ENCODE measurements at places on chromosomes 2 and 18. TPM values are rescaled to one million over a fixed set of nuclear protein-coding genes. Genes with fewer than 3 reads are reported as not detected.

- no peak for DNase-seq
Observed at GRCh38 chr2:85666435-85667316, 1.3 kb downstream of the SFTPB start.

- DNase-seq, result no peak
Observed at GRCh38 chr2:56291711-56292110, 107.9 kb downstream of the CCDC85A start.

DNA sequence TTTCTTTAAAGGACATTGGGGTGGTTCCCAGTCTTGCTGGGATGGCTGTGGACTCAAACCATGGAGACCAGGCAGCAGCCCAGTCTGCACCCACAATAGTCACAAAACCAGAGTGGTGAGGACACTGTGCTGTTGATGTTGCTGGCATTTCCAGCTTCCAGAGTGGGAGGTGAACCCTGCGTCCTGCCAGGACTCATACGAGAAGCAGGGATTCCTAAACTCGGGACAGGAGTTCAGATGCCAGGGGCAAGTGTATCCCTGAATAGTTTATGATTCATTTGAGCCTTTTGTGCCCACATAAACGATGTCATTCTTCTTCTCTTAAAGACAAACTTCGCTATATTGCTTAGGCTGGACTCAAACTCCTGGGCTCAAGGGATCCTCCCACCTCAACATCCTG lies 62.8 kb downstream of the TCF7L1 start:
- DNase-seq, result no peak

GRCh38 chr2:134897932-134898331 lies 20.7 kb upstream of the CCNT2 start:
- DNase-seq, result no peak

GRCh38 chr2:119753041-119753929 lies 6.4 kb upstream of the PTPN4 start:
- no peak for DNase-seq

DNA sequence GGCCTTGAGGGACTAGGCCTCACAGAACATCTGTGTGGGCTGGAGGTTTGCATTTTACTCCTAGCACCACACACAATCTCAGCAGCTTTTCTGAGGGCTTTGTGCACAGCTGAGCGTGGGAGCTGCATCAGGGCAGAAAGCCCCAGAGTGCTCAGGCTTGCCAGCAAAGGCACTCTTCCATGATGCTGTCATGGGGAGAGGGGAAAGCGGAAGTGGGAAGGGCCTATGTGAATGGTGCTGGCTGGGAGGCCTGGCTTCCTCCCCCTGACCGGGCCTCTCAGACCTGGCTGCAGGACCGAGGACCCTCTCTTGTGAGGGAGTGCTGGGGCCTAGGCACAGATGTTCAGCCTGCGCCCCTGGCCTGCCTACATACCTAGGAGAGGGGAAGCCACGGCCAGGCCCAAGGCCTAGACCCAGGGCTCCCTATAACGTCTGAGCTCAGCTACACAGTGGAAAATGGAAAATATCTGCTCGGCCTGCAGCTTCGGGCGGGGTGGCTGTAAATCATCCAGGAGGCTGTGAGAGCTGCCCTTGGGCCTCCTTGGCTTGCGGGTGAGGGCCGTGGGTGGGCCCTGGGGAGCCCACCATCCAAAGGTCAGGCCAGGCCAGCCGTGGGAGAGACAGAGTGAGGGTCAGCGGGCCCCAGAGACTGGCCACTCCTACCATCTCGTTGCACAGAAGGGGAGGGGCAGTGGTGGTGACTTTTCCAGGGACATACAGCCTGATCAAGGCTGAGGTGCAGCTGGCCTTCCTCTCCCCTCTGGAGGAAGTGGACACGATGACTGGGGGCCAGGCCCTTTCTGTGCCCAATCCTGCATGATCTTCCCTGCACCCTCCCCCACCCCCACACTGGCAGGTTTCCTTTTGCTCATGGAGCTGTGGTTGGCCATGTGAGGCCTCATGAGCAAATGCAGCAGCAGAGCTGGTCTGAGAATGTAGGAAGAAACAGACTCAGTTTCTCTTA lies 22.8 kb downstream of the GLI2 start:
- DNase-seq, result peak; percentile 71

DNA sequence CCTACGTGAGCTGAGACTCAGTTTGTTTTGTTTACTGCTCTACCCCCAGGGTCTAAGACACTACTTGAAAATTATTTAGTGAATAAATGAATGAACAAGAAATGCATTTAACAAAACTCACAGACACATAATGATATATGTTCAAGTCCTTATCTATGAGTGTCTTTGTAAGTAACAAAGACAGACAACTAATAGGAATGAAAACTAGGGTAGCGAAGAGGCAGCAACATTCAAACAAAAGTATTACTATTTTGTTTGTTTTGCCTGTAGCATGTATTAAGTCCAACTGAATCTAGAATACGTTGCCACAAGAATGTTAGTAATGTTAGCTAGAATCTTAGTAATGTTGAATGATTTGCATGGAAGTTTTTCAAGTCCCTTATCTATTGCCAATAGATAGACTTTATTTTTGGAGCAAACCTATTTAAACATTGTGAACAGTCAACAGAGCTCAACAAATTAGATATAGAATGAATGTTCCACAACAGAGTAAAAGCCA lies 144.8 kb upstream of the VWC2L start:
- DNase-seq, result no peak

GRCh38 chr2:217086038-217086522 lies 226.2 kb upstream of the TNP1 start:
- DNase-seq, result no peak

DNA sequence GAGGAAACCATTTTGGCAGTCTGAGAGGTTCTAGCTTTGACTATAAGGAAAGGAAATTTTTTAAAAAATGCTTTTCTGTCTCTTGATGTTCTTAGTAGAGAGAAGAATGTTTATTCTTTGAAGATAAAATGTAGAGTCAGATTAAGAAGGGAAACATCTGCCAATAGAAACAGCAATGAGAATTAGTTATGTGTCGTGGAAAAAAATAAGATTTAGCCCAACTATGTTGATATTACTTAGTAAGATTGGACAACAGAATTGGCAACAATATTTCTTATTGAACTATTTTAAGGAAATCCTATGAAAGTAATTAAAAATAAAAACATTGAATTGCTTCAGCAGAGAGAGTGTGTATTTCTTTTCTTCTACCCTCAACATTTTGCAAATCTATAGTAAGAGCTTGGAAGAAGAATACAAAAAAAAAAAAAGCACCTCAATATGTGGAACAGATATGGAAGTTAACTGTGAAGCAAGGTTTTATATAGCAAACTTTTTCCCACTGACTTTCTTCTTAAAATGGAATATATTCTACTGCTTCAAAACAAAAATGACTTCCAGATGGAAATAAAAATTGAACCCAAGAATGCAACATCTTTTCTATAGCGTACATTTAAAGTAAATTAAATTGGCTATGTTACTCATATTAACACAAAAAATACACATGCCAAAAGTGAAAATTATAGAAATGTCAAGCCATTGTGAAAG lies 177.9 kb downstream of the FAM124B start:
- no peak for DNase-seq

DNA sequence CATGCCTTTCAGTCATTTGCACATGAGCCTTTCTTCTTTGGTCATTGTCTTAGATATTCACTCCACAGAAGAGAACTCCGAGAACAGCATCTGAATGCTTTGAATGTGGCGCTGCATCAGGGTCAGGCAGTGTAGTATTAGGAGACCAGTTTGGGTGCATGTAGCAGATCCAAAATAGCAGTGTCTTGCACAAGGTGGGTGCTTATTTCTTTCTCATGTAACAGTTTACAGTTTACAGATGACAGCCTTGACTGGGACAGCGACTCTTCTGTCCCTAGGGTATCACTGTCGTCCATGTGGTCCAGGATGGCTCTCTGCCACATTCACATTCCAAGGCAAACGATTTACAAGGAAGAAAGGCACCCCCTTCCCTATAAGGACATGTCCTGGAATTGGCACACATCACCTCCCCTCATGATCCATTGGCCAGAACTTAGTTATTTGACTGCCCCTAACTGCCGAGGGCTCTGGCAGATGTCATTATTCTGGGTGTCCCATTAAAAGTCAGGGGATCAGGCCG lies 101.0 kb downstream of the STPG4 start:
- no peak for DNase-seq

GRCh38 chr2:109128616-109129355 lies at the start of gene SH3RF3:
TSS of gene SH3RF3 (plus strand) at chr2:109129205.
- peak; percentile 76 for DNase-seq

DNA sequence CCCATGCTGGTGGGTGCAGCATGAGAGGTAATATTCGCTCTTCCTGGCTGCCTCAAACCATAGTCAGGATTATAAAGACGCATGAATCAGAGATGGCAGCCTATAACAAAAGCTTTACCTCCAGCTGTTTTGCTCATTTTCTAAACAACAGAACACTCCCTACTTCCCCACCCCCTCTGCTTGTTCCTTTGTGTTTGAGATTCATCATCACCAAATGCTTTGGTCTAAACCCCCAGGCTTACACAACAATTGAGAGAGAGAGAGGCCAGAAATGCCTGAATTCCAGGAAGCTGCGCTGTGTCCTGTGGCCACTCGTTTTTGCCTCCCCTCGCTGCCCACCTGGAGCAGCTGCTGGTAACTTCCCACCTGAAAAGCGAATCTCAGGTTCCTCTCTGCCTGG lies 78.8 kb upstream of the CAPN13 start:
- no peak for DNase-seq

GRCh38 chr18:57759650-57760049 lies 43.5 kb downstream of the ATP8B1 start:
- no peak for DNase-seq

- DNase-seq, result peak; percentile 77
Observed at GRCh38 chr2:46984642-46985476, 69.3 kb upstream of the MCFD2 start.

DNA sequence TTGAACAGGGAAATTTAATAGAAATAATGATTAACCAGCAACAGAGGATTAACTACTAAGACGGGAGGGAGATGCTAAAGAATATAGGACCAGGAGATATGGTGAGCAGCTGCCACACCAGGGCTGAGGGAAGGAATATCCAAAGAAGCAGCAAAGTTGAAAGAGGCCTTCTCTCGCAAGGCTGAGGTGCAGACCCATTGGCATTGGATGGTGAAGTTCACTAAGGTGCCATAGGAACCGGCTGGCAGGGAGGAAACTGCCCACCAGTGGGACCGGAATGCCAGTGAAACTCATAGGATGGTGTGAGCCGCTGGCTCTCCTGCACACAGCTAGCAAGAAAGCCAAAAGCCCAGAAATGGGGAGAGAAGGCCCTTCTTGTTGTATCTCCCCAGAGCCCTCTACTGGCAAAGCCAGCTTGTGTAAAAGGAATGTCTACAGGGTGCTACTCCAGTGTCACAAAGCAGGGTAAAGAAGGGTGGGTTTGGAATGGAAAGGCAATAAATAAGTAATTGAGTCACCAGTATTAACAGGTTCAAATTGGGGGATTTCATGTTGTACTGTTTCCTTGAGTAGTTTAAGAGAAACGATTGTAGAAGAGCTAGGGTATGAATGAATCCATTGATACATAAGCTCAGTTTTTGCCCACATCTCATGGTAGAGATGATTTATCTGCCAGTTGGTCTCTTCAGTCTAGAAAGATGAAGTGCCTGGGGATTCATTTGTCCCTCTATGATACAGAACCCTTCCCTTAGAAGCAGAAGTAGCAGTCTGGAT lies 36.0 kb downstream of the FARP2 start:
- DNase-seq, result no peak

GRCh38 chr18:48314690-48315089 lies 94.5 kb downstream of the ZBTB7C start:
- DNase-seq, result no peak

DNA sequence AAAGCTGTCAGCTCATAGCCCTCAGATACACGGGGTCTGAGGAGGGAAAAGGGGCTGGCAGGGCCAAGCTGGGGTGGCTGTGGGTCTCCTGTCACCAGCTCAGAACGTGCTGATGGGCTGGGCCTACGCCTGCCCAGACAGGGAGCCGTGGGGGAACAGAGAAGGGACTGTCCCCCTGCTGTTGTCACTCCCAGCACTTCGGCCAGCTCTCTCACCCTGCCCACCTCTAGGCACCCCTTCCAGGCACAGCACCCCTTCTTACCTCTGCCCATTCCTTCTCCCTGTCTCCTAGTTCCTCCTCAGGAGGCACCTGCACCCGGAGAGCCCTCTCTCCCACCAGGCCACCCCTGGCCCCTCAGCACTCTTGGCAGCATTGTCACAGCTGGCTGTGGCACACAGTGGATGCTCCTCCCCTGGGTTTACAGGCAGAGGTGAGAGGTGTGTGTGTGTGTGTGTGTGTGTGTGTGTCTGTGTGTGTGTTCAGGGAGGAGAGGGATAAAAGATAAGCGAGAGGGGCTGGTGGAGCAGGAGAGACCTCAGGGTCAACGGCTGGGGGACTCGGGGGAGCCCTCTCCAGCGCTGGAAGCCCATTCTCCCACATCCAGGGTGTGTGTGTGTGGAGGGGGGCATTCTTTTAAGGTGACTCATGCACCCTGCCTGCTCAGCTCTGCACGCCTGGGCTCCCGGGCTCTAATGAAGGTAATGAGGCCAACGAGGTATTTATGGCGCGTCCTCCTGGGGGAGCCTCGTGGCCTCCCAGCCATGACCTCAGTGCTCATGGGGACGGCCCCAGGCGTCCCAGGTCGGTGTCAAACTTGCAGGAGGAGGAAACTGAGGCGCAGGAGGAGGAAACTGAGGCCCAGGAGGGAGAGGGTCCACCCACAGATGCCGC lies 66.1 kb upstream of the SMAD7 start:
- no peak for DNase-seq

- no peak for DNase-seq
Observed at GRCh38 chr18:3329471-3329870, 67.5 kb downstream of the MYL12B start.

- no peak for DNase-seq
Observed at GRCh38 chr2:236718207-236718992, 148.8 kb downstream of the ACKR3 start.

Gene ANTXR1
- 31.2 TPM for total RNA-seq

Gene C2orf72
- 0.05 TPM for total RNA-seq

Gene ASPRV1
- total RNA-seq, result 0.78 TPM

Gene ANO7
- 0.35 TPM for total RNA-seq

Gene C2orf78
- not detected for total RNA-seq

Data from Right ventricle myocardium superior (tissue), 1 donor.